Psoas muscle (tissue), 8 donors: ENCODE measurements at places on chromosomes 3 and 15. TPM values are rescaled to one million over a fixed set of nuclear protein-coding genes. Genes with fewer than 3 reads are reported as not detected.

Gene SLC38A3
- total RNA-seq = 3.3 TPM

Gene RFTN1
- 17.7 TPM for total RNA-seq

Gene INSYN1
- total RNA-seq = 10.8 TPM

Gene GPR62
- total RNA-seq = 0.65 TPM

Gene TMEM44
- total RNA-seq = 2.0 TPM

Gene LSAMP
- total RNA-seq = 0.17 TPM

DNA sequence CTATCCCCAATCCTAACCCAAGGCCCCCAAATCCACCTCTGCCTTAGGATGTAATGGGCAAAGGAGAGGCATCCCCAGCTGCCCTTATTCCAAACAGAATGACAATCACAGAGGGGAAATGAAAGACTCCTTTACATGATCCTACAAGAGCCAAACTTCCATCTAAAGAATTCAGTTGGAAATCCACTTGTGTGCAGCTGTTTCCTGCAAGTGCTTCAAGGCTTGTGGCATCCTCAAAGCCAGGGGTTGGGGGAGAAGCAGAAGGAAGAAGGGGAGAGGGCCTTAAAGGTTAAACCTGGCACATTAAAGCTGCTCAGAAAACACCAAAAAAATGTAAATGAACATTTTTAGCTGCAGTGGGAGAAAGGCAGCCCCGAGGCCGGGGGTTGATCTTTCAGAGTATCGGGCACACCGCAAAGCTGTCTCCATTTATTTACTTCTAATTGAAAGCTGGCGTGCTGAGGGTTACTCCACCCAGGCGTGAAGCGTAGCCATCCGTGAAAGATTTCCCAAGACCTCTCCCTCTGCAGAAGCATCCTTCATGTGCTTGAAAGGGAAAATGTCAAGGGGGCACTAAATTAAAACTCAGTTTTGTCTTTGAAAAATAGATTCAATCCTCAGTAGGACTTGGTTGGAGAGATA lies 217.8 kb downstream of the SHQ1 start:
- H3K27me3 ChIP-seq = no peaks in the 10 kb centered on the region
- no peaks in the 10 kb centered on the region for H3K4me1 ChIP-seq

GRCh38 chr3:23002836-23003732 lies 200.0 kb upstream of the UBE2E2 start:
- DNase-seq = no peak
- H3K27me3 ChIP-seq = no peaks in the 10 kb centered on the region
- peaks cover 43% of the 10 kb centered on the region for H3K4me1 ChIP-seq
- no peaks in the 10 kb centered on the region for H3K36me3 ChIP-seq
- peak overlapping the region; percentile 22 for H3K4me3 ChIP-seq
- peak overlapping the region; percentile 86 for H3K27ac ChIP-seq
